ENCODE measurements at places on chromosomes 2 and 18. TPM values are rescaled to one million over a fixed set of nuclear protein-coding genes. Genes with fewer than 3 reads are reported as not detected.

DNA sequence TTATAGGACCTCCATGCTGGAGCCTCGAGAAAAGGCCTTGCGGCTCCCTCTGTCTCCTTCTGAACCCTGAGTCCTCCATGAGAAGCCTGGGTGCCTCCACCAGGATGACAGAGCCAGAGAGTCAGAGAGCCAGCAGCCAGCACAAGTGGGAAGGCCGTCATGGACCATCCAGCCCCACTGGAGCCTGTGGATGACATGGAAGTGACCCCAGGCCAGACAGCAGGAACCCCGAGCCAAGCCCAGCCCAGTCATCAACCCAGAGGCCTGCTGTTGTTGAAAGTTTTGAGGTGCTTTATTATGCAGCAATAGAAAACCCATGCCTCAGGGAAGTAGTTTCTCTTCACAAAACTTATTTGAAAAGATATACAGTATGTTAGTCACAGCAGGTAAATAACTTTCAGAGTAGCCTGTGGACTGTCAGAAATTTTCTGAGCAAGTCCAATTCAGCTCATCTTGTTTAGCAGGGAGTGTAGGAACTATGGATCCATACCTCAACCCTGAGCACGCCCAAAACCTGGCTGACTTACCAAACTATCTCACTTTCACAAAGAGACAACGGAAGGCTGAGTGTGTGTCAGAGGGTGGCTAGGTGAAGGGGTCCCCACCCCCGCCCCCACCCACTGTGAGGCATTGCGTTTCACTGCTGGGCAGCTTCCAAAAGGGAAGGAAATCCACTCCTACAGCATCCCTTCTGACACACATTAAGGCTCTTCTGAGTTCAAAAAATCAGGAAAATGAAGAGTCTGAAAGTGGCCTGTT, 79.9 kb upstream of the NDUFV2 start:
- no peak for DNase-seq

The DGKD gene
- 79.7 TPM for total RNA-seq

DNA sequence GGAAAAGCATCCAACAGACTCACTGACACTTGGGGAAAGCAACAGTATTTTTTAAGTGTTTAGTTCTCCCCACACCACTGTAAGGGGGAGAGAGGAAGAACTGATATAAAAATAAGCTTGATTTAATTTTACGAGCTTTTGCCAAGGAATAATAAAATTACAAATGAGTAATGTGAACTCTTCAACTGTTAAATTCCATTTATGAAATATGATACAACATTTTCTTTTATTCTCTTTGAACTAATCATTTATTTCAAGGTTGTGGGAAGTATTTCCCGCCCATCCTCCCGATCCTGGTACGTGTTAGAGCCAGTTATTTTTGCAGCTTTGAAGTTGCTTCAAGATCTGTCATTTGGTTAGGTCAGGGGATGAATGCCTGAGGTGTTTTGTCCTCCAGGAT, 35.2 kb downstream of the WDPCP start:
- DNase-seq = no peak

DNA sequence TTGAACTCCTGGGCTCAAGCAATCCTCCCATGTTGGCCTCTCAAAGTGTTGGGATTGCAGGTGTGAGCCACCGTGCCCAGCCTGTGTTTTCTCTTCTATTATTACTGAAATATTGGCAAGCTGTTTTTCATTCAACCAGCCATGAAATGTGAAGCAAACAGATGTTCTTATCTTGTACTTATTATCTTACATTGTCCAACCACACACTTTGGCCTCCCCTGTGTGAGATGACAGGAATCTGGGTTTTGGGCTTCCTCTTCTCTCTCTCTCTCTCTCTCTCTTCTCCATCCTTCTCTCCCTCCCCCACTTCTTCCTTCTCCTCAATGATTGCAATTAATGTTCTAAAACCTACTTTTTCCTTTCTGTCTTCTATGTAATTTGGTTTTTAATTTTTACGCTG, 33.1 kb downstream of the RAMP1 start:
- no peak for DNase-seq

GRCh38 chr2:124272261-124272841, 247.3 kb downstream of the CNTNAP5 start:
- DNase-seq = no peak

The TTC39C gene
- total RNA-seq = 22.2 TPM

DNA sequence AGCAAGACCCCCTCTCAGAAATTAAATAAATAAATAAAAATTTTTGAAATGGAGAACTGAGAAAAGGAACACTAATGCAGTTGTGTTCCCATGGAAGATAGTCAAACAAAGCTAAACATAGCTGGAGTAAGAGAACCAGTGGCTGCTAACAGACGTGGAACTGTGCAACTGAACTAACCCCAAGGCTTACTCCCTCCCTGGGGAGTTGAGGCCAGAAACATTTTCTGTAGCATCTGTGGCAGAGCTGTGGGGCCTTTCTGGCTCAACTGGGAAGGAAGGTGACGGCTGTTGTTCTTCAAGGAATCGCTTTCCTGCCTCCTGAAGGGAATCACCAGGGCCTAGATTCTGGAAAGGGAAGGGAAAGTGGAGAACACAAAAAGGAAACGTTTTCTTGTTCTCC, 53.9 kb upstream of the B3GNT2 start:
- DNase-seq = no peak

The DSC1 gene
- not detected for total RNA-seq

DNA sequence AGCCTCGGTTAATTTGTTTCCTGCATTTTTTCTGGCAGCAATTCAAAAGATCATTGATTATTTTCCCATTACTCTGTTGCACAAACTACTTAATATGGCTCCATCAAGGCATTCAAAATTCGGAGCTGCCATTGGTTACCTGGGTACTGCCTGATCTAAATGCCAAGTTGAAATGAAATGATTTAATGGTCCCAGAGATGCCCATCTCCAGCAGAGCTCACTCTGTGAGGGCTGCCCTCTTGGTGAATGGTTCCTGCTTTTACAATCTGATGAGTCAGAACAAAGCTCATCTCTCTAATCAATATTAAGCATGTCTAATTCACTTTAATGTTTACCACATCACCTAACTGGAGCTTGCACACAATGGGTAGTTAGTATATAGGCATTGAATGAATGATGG, 126.1 kb downstream of the CTNNA2 start:
- no peak for DNase-seq

DNA sequence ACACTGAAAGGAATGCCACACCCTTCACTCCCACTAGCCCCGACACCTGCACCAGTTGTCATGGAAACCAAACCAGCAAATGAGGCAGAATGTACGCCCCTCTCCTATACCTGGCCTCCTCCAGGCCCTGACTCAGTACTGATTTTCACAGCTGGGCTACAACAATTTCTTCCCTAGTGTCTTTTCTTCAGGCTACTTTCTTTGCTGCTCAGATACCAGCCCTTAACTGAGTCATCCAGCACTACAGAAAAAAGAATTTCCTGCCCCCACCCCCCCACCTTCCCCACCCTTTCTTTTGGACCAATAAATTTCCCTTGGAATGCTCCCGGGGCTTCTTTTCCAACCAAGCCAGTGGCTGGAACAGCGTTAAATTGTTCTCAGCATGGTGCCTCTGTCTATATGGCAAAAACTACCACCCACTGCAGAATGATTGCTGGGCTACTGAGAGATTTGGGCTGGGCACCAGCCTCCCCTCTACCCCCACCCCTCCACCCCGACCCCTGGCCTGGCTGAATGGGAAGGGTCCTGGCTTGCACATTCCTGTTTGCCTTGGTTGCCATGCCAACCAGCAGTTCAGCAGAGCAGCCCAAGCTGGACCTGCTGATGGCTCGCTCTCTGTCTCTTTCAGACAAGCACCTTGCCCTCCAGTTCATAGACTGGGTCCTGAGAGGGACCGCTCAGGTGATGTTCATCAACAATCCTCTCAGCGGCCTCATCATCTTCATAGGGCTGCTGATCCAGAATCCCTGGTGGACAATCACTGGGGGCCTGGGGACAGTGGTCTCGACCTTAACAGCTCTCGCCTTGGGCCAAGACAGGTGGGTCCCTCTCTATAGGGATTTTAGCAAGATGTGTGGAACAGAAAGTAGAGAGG, 11.3 kb downstream of the SLC14A2 start:
- DNase-seq = no peak

- no peak for DNase-seq
These were observed 148.1 kb downstream of the AGAP1 start for GRCh38 chr2:235641956-235642355.

DNA sequence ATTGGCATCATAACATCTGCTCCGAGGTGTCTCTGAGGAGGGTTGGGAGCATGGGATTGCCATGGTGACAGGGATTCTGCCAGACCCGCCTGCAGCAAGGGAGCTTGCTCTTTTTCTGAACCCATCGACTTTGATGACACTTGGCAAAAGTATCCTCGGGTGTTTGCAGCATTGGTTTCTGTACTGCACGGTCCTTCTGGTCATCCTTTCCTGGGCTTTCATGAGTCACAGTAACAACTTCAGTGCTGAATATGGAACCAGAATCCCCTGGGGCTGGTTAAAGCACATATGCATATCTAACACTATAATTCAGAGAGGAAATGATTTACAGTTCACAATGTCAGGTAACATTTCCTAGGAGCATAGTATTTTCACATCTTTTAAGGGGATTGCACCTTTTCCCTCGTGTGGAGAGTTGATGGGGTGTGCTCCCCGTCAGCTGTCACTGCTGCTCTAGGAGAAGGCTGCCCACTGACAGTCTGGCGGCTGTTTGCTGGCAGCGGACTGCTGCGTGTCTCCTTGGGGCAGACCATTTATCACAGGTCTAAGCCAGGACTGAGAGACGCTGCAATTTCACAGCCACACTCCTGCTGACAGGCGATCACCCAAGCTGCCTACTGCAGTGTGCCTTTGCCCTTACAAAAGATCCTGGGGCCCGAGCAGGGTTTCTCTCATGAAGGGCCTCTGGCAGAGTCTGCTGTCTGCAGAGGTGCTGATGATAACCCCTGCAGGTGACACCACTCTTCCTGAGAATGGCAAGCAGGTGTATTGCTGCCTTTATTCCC, 425.3 kb downstream of the THSD7B start:
- DNase-seq = no peak

GRCh38 chr2:176163672-176164056, 6.6 kb downstream of the HOXD3 start:
- no peak for DNase-seq

The GALNT13 gene
- 3.3 TPM for total RNA-seq

The CHST10 gene
- total RNA-seq = 14.7 TPM

The DPYSL5 gene
- total RNA-seq = not detected

The FRZB gene
- total RNA-seq = 3.3 TPM

- no peak for DNase-seq
These were observed 743.6 kb downstream of the RNF144A start for GRCh38 chr2:7660816-7661215.

DNA sequence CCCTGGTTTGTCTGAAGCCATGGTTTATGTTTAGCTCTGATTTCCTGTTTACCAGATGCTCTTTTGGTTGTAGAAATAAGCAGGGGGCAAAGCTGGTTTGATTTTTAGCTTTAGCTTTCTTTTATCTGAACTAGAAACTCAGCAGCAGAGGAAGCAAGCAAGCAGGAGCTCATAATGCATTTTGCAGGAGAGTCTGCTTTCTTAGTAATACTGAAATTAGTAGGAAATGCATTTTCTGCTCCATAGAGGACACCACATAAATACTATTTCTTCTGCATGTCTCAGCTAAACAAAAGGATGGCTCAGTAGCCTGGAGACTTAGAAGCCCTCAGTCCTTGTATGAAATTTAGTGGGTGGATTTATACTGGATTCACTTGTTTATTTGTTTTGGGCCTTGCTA, 23.1 kb downstream of the DGUOK start:
- no peak for DNase-seq

GRCh38 chr2:46847185-46847710, 68.4 kb downstream of the MCFD2 start:
- DNase-seq = peak; percentile 97

DNA sequence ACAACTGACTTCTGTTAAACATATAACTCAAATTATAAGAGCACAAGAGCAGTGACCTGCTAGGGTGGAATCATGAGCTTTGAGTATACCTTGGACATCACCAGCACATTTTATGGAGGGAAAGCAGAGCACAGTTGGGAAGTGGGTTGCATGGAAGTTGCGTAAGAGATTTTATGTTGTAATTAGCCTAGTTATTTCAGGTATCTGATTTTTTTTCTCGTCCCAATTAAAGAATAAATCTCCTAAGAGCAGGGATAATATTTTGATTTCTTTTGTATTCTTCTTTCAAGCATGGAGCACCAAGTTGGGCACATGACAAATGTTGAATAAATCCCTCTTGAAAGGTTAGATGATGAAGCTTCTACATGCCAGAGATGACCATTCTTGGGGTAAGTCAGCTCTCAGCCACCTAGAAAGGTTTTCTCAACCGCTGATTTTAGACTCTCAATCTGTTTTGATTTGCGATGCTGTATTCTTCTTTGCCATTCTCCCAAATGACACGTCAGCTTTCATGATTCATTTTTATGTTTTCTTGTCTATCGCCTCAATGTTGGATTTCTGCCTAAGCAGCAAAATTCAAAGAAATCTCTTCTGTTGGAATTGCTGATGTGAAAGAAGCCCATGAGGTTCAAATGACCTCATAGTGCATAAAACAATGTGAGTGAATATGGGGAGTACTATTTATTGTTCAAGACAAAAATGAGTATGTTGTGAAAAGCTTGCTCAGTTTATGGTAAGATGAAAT, 15.3 kb upstream of the FN1 start:
- no peak for DNase-seq

DNA sequence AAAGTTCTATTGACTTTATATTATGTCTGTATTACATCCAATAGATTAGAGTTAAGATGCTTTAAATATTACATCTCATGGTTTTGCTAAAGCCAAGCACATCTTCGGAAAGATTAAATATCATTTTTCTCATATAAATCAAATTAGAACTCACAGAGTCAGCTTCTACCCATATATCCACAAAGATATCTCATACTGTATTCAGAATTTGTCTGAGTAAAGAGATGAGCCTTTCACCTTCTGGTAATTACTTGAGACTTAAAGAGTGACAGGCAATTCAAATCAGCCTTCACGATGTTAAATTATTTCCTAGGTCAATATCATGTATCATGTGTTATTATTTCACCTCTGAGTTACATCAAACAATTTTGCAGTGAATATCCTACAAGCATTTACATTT, 13.0 kb downstream of the CCDC178 start:
- no peak for DNase-seq

DNA sequence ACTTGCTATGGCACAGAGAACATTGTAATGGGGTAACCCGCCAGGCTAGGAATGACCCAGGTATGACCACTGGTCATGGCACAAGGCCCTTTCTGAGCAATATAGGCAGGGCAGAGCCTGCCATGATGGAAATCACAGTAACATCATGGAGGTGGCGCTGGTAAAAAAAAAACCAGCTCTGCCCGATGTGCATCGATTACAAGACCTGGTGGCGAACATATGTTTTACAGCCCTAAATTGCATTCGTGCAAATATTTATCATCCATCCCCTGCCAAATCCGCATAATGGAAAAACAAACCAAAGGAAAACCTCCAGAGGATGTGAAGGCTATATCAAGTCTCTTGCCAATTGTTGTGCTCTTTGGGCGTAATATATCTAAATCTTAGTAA, 60.6 kb downstream of the SEMA4F start:
- no peak for DNase-seq

The NT5C1B gene
- not detected for total RNA-seq

GRCh38 chr18:46574743-46575115, 82.3 kb downstream of the LOXHD1 start:
- no peak for DNase-seq

GRCh38 chr2:27929916-27930486, 39.5 kb downstream of the BABAM2 start:
- no peak for DNase-seq

The IHH gene
- not detected for total RNA-seq

The ORMDL1 gene
- total RNA-seq = 96.4 TPM
